H9 (cell line): ENCODE measurements at places on chromosomes 1 and 21.

- DNase-seq, result no peak
Measured at GRCh38 chr1:159921700-159922504, 3.4 kb downstream of the TAGLN2 start.

DNA sequence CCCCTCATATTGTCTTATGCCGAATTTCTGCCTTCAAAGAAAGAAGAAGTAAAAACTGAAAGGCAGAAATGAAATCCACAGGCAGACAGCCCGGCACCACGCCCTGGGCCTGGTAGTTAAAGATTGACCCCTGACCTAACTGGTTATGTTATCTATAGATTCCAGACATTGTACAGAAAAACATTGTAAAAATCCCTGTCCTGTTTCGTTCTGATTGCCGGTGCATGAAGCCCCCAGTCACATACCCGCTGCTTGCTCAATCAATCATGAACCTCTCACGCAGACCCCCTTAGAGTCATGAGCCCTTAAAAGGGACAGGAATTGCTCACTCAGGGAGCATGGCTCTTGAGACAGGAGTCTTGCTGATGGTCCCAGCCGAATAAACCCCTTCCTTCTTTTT lies 49.3 kb downstream of the JMJD4 start:
- DNase-seq, result no peak

GRCh38 chr1:230749150-230749549 lies 2.0 kb downstream of the CAPN9 start:
- DNase-seq, result no peak

DNA sequence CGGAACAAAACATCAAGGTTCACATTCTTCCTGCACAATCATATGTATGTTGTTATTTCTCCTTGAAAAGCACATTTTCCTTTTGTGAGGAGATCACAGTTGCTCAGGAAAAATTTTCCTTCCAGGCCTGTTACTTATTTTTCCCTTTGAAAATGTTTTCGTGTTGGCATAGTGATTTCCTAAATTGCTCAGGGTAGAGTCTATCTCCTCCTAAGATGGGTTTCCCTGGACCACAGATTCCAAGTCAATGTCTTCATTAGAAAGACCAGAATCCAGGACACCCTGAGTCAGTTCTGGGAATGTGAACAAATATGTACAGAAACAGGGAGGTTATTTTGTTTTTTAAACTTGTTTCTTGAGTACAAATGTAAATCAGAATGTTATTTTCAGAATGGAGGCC lies 94.3 kb upstream of the C1orf105 start:
- DNase-seq, result no peak

DNA sequence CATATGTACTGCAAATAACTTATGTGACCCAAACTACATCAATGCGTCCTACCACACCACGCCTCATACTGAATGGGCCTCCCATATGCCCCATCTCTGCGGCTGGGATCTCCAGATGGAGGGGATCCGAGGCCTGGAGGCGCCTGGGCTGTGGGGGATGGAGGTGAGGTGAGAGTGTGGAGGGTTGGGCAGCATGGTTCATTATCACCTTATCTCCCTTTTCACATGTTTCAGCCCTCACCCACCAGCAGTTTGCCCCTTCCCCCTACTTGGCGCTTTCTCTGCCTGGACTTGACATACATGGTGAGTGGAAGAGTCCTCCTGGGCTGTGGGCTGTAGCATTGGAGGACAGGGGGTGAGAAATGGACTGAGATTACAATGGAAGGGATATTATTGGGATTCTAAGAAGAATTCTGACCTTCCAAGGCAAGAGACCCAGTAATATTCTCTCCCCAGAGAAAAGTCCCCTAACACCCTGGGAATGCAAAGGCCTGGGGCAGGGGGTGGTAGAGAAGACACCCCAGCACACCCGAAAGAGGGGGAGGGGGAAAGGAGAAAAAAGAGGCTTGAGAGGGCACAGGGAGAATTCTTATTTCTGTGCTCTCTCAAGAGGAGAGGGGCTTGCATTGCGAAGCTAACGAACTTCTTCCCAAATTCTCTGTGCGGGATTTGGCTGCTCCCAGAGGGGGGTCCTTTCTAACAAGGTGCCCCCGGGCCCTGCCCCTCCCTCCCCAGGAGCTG lies 61.4 kb downstream of the MEF2D start:
- DNase-seq, result no peak

DNA sequence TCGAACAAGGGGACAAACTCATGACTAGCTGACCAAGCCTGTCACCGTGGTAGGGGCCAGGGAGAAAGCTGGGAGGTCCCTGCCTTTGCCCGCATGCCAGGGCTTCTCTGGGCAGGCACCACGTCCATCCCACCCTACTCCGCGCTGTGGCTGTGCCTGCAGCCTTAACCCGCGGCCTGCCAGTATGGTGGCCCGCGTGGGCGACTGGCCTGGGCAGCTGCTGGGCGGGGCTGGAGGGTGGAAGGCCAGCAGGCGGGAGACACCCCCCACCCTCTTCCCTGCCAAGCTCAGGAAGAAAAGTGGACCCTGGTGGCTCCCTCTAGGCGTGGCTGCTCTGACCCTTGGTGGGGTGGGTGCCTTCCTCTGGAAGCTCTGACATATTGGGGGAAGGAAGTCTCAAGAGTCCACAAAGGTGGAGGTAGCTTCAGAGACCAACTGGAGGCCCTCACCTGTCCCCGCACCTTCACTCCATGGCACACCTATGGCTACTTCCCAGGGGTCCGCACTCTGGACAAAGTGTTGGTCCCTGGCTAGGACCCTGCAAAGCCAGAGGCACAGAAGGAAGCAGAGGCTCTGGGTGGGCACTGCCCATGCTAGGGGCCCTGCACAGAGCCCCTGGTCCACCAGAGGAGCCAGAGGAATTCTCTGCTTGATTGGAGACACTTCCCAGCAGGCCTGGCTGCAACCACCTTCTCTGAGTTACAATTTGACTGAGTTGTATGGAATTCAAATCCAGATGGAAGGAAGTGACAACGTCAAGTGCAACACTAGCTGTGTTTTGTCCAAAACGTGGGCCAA lies 3.3 kb upstream of the SKI start:
- DNase-seq, result no peak

GRCh38 chr1:151164732-151165280 lies 896 bp downstream of the LYSMD1 start:
- no peak for DNase-seq

GRCh38 chr1:152506899-152507498 lies 3.6 kb upstream of the LCE5A start:
- DNase-seq, result no peak

GRCh38 chr1:217552339-217552951 lies 78.4 kb downstream of the GPATCH2 start:
- no peak for DNase-seq

- peak; percentile 85 for DNase-seq
Measured at GRCh38 chr1:53715478-53715877, 23.5 kb downstream of the GLIS1 start.

GRCh38 chr1:62682531-62682930 lies 5.7 kb downstream of the DOCK7 start:
- no peak for DNase-seq

- no peak for DNase-seq
Measured at GRCh38 chr1:39061951-39062350, 35.8 kb downstream of the NDUFS5 start.

GRCh38 chr1:183877053-183877720 lies 72.3 kb downstream of the RGL1 start:
- DNase-seq, result no peak

DNA sequence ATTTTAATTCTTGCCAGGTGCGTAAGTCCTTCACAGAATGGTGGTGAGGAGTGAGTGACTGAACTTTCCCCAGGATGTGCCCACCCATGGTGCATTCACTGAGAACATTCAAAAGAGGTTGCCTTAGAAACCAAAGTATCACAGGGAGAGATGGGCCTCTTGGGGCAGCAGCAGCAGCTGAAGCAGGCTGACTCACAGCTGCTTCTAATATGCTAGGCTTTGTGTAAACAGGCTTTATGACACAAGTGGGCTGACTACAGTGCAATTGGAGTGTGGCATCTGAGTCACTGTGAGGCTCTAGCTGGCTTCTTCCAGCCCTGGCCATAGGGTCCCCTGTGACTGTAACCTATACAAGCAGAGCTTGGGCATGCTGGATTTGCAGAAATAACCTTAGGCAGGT lies 12.6 kb downstream of the PIGP start:
- DNase-seq, result peak; percentile 76

DNA sequence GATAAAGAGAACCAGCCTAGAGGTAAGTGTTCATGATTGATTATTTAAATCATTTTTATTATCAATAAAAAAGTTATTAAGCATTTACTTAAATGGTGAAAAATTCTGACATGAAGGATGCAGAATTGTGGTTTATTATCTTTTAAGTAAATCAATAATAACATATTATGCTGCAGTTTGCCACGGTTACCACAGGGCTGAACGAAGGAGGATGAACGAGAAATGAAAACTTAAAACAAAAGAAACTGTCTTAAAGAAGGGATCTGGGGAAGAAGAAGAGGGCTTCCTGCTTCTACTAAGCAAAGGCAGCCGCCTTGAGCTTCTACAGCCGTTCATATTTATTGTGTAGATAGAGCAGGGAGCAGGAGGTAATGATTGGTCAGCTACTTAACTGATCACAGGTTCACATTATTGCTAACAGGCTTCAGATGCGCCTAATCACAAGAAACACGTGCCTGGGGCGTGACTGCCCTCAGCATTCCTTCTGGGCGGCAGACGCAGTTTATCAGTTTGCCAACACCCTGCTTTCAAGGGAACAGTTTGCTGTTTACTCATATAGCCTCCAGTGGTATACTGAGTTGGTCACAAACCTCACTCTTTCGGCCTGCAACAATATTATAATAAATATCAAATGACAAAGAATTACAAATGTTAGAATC lies 5.8 kb upstream of the FNBP1L start:
- DNase-seq, result no peak

DNA sequence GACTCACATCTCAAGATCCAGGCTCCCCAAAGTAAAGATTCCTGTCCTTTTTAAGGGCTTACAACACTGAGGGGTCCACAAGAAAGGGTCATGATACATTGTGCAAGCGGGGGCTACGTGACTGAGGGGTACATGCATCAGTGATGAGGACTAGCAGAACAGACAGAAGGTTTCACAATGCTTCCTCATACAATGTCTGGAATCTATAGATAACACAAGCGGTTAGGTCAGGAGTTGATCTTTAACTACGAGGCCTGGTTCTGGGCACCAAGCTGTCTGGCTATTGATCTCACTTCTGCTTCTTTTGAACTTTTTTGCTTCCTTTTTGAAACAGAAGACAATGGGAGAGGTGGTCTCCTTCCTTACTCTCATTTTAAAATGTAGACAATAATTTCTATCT lies 718.6 kb downstream of the AMY1C start:
- DNase-seq, result no peak

DNA sequence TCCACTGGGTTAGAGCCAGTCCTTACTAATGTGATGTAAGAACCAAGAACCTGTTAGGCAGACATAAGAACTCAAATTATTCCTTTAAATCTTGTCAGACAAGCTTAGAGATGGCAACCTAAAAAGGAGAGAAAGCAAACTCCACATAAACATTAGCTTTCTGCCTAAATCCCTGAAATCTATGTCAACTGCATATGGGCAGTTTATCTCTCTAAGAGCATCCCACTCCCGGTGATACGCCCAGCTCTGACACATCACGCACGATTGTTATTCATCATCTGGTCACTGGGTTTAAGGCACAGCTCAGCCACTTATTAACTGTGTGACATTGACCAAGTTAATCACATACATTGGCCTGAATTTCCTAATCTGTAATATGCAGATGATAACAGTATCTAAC lies 323.7 kb downstream of the HHIPL2 start:
- no peak for DNase-seq

DNA sequence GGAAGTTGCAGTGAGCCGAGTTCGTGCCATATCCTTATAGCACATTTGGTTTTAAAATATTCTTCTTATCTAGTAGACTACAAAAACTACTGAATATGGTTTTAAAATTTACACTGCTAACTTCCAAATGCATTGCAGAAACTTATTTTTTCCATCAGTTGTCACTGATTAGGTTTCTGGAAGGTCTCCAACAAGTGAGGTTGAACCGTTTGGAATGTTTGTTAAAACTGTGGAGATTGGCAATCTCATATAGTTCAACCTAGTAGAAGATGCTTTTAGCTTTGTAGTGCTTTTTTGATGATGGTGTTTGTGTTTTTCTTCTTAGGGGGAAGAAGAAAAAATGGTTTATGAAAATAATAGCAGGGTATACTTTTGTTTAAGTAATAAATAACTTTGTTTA lies 12.9 kb downstream of the CENPF start:
- no peak for DNase-seq
